ENCODE measurements at places on chromosomes 6 and 20. TPM values are rescaled to one million over a fixed set of nuclear protein-coding genes. Genes with fewer than 3 reads are reported as not detected.

DNA sequence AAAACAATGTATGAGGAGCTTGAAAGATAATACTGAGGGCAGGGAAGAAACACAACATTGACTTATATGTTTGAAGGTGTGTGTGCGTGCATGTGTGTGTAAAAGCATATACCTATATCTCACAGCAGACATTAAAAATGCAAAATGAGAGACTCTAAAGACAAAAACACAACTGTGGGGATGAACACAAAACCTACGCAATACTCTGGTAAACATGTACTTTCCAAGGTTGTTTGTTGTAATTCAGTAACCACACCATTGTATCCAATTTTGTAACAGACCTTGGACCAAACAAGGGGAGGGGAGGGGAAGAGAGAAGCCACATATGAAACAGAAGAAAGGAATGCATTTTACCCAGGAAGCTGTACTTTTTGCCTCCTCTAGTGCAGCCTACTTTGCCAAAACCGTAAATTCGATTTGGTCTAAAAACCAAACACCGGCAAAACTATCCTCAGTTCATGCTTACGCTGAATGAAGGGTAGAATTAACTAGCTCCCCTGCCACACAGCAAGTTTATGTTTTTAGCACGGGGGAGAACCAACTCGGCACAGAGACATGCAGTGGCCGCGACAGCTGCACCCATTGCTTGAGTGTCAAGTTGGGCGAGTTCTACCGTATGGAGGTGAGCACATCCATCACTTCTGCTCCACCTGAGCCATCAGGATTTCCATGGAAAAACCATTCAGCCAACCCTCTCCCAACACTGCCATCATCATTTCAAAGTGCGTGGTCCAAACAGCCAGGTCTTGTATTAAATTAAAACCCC is 50.0 kb downstream of the CNKSR3 start:
- DNase-seq, result peak; percentile 87

DNA sequence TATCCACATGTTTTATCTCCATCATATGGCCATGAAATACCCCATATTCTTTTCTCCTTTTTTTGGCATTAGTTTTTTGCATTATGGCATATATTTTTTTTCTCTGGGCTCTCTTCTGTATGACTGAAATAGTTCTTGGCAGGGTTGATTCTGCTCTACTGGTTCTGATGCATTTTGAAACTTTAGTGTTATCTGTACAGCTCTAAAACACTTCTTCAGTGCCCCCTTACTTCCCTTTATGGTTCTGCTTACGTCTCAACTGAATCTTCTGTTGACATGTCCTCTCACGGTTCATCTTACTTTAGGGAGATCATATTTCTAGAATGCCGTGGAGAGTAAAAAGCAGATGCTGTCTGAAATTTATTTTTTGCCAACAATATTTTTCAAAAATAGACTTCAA is 23.2 kb upstream of the TXNDC5 start:
- no peak for DNase-seq

DNA sequence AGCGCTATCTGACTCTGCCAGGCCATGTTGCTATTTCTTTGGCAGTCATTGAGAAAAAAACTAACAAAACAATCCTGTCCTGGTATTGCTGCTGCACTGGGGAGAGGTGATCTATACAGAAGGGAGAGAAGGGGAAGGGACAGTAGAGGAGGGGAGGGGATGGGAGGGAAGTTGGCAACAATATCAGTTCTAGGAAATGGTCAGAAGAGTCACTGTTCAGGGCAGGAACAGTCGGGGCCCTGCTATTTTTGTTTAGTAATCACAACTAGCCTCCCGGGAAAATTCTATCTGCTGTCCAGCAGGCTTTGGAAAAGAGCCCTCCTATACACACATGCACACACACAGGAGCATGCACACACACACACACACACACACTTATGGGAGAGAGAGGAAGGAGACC is 142.3 kb upstream of the CARMIL1 start:
- DNase-seq, result peak; percentile 36

- no peak for DNase-seq
Observed at GRCh38 chr20:52294106-52294628, 102.6 kb upstream of the ZFP64 start.

GRCh38 chr6:139402876-139403386 is 28.5 kb upstream of the CITED2 start:
- DNase-seq, result peak; percentile 92

DNA sequence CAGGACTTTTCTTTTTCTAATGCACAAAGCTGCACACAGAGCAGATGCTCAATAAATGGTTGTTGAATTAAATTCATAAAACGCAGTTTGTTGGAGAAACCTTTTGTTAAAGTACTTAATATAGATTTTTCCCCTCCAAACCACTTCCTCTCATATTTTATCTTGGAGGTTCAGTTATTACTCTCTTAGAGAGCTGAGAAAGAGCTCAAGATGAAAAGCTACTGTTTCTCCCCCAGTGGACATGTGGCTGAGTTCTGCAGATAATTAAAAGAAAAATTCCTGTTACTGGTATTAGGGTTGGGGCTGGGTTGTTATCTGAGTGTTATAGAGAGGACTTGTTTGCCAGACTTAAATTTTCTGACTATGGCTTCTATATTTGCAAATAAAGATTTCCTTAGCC is 294.0 kb downstream of the TBC1D7 start:
- no peak for DNase-seq

DNA sequence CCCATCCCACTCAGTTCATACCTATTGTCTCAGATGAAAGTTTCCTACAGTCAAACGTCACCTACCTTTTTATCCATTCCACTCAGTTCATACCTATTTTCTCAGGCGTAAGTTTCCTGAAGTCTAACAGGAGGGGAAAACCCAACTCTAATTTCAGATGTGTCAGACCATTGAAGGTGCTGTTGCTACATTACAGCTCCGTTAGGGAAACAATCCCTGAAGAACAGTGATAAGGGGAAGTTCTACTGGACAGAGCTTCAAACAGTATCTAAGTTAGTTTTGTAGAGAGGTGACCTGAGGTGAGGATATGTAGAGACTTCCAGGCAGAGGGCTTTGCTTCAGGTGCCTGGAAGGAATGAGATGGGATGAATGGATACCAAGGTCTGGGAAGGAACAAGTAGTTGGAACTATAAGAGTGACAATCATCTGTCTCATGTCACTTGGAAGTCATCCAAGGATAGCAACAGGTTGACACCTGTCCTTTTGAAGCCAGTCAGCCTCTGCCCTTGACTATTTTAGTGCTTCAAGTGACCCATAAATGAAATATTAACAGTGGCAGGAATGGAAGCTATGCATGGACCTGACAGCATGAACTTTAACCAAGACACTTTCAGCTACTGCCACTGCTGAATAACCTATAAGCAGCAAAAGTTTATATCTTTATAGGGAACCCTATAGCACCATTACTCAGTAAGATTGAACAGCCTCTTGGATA is 191.6 kb upstream of the MOCS1 start:
- no peak for DNase-seq

GRCh38 chr6:92111386-92111785 is 1308.0 kb downstream of the EPHA7 start:
- DNase-seq, result no peak

GRCh38 chr6:146884728-146885127 is 286.0 kb downstream of the ADGB start:
- DNase-seq, result no peak

- peak; percentile 31 for DNase-seq
Observed at GRCh38 chr20:22866812-22867341, 168.2 kb upstream of the SSTR4 start.

DNA sequence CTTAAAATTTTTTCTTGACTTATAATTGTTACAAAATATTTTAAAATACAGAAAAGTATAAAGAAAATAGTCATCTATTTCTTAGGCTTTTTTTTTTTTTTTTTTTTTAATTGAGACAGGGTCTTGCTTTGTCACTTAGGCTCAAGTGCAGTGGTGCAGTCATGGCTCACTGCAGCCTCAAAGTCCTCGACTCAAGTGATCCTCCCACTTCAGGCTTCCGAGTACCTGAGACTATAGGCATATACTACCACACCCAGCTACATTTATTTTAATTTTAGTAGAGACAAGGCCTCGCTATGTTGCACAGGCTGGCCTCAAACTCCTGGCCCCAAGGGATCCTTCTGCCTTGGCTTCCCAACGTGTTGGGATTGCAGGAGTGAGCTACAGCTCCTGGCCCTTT is 5.3 kb upstream of the ACAT2 start:
- DNase-seq, result no peak

GRCh38 chr20:47356220-47356525 is 326 bp downstream of the ZMYND8 start:
- DNase-seq, result no peak

The TMEM170B gene
- total RNA-seq, result 2.3 TPM

The HRH3 gene
- not detected for total RNA-seq

The ABHD16B gene
- total RNA-seq, result not detected

The SAYSD1 gene
- 14.2 TPM for total RNA-seq

The GPX5 gene
- not detected for total RNA-seq

The BPIFB2 gene
- not detected for total RNA-seq

The PCIF1 gene
- total RNA-seq, result 15.8 TPM

The FOXA2 gene
- total RNA-seq, result not detected
